ENCODE measurements at places on chromosomes 16 and 17.

- DNase-seq: no peak
These were observed 50.0 kb downstream of the NXN start for GRCh38 chr17:929586-929985.

DNA sequence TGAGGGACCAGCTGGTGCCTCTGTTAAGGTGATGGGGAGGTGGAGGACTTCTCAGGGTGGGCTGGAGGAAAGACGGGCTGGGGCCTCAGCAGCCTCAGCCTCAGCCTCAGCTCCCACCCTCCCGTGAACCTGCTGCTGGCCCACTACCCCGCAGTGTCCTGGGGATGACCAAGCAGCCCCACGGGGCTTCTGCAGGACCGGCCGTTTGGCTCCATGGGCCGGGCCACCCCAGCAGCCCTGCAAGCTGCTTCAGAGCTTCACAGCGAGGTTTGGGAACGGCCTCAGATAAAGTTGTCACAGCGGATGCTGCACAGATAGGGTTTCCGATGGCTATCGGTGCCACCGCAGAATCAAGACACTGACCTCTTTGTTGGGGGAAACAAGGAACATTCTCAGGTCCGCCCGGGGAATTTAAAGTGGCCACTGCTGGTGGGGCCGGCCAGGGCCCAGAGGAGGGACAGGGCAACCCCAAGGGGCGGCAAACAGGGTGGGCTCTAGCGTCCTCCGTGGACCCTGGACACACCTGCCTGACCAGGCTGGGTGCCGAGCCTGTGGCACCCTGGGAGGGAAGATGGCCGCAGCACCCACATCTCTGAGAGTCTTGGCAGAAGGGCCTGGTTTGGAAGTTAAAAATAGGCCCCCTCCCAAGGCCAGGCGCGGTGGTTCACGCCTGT lies 47.8 kb upstream of the ZC3H18 start:
- DNase-seq: no peak

DNA sequence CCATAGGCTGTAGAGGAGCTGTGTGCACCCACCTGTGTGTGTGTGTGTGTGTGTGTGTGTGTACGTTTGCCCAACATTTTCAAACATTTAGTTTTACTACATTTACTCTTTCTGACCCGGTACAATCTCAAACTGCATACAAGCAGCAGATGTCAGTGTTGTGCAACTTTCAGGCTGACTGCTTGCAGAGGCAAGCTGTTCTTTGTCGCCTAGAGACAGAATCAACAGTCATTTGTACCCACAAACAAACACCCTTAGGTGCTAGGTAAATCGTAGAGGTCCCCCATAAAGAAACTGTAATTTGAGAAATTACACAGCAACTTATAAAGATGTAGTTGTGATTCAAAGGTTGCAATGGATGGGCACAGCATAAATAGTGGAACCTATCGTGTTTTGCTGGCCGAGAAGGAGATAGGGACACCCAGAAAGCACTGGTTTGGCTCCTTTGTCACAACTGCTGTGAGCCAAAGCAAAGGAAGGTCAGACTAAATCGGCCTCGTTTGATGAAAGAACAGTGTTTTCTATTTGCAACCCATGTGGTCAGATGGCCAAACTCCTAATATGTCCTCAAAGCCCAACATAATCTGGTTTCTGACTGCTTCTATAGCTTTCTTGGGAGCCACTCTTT lies 478.4 kb downstream of the TOX3 start:
- peak; percentile 28 for DNase-seq

DNA sequence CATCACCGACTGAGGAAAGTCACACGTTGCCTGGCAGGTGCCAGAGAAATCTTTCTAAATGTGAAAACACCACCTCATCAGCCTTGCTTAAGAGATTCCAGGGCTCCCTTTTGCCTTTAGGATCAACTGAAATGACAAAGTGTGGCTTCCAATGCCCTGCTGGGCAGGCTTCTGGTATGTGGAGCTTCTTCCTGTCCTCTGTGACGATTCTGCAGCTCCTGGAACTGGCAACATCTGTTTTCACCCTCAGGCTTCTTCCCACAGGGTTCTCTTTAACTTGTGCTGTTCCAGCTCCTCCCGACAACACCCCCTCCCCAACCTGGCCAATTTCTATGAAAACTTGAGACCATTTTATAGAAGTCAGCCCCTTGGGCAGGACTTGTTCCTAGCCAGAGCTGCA lies 4.8 kb upstream of the ZDHHC1 start:
- DNase-seq: no peak

DNA sequence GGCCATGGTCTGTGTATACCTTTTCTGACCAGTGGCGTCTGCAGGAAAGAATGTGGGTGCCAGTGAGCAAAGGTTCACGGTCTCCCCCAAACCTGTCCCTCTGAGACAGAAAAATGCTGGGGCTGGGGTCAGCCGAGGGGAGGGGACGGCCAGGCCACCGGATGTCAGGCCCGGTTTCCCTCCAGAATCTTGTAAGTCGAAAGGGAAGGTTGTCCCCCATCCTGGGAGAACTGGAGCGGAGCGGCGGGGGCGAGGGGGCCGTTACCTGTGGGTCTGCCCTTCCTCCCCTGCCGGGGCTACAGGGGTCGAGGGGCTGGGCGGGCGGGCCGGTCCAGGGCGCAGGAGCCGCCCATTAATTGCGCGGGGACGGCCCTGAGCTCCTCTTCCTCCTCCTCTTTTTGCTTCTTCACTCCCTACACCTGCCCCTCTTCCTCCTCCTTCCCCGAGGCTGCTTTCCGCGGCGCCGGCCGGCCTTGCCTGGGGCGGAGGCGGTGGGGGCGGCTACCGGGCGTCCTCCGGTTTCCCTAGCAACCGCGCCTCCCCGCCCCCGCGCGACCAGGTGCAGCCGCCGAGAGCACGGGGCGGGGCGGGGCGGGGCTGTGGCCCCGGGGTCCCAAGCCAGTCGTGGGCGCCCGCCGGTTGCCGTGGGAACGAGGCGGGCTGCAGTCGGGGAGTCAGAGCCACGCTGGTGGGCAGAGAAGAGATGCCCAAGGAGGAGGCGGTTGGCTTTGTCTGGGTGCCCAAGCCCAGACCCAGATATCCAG lies at the start of gene MARCHF10:
TSS of gene MARCHF10 (minus strand) at position 503 of the 764 bp plus-strand sequence. CDS start 6,579 bp downstream, outside the sequence.
- DNase-seq: peak; percentile 67

Data from NCI-H1436 treated with DMSO at 0.1 percent for 48 hours (cell line).